ENCODE measurements at places on chromosomes 3 and 15.

GRCh38 chr15:74791007-74791406 lies 9.1 kb downstream of the CSK start:
- no peak for DNase-seq

DNA sequence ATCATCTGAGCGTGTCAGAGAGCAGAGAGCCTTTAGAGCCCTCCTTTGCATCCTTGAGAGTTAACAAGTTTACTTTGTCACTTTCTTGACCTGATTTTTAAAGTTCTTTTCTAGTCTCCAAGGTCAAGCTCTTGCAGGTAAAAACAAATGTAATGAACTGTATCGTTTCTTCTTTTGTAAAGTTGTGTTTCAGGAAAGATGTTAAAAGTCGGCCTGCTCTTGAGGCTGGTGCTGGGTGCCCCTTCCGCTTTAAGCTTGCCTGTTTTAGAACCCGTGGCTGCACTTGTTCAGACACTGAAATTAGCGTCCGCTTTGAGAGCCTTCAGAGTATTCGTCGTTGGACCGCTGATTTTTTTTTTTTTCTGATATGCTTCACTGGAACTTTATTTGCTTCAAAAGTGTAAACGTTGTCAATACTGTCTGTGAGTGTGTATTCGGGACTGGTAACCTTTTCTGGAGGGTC lies 52.6 kb upstream of the ULK4 start:
- DNase-seq, result no peak

- DNase-seq, result no peak
Observed at GRCh38 chr3:107581230-107581629, 58.5 kb downstream of the BBX start.

DNA sequence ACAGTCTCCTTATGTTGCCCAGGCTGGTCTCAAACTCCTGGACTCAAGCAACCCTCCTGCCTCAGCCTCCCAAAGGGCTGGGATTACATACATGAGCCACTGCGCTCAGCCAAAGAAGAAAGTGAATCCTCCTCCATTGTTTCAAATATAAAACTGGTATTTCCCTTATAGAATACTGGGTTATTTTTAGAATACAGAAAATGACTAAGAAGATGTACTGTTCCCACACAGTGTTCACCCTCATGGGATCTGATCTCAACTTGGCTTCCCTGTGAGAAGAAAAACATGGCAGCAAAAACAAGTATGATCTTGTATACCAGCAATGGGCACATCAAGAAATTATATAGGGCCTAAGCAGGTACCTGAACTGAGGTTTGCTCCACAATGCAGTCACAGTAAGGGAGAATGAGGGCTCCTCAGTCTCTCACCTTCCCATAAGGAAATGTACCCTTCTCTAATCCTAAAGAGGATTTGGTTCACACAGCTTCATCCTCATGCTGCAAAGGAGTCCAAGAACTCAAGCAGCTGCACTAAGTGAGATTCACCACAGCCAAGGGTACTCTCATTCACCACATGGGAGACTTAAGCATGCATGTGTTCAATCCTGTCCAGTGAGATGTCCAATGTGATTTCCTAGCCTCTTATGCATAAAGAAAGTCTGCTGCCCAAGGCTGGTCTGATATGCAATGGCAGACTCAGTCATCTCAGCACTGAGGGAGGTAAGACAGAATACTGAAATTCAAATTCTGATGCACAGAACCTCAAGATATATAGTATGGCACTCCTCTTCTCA lies 25.8 kb downstream of the USP4 start:
- DNase-seq, result no peak

GRCh38 chr3:123083383-123084124 lies 16.7 kb downstream of the PDIA5 start:
- no peak for DNase-seq

DNA sequence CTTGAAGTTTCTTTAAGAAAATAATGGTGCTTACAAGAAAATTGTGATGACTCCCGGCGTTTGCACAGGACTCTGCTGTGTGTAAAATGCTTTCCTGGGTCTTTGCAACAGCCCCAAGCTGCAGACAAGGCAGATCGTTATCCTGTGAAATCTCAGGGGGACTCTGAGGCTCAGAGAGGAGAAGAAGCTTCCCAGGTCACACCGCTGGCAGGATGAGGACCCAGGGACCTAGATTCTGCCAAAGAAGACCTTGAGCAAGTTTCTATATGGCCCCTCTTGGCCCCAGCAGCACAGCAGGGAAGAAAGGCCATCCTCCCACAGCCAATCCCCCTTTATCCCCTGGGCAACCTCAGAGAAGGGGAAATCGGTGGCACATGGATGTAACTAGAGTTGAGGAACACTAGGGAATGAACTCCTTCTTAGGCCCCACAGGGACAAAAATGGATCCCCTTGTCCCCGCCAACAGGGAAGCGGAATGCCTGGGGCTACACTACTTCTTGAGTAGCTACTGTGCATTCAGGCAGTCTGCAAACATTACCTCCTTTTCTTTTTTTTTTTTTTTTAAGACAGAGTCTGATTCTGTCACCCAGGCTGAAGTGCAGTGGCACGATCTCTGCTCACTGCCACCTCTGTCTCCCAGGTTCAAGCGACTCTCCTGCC lies 72.8 kb downstream of the CPN2 start:
- DNase-seq, result no peak

GRCh38 chr15:79436037-79436780 lies 4.1 kb downstream of the MINAR1 start:
- no peak for DNase-seq

DNA sequence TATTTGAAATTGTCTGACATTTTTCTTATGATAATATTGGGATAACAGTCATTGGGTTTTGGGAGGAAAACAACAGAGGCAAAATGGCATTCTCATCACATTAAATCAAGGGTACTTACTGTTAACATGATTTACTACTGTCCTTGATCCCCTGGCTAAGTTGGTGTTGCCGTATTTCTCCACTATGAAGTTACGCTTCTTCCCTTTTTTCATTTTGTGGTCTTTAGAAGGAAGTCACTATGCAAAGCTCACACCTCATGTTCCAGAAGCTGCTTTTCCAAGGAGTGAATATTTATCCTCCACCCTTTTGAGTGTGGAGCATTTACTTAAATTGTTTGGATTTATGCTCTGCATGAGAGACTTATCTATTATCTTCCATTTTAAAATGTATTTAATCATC lies 63.7 kb downstream of the ALCAM start:
- DNase-seq, result no peak

DNA sequence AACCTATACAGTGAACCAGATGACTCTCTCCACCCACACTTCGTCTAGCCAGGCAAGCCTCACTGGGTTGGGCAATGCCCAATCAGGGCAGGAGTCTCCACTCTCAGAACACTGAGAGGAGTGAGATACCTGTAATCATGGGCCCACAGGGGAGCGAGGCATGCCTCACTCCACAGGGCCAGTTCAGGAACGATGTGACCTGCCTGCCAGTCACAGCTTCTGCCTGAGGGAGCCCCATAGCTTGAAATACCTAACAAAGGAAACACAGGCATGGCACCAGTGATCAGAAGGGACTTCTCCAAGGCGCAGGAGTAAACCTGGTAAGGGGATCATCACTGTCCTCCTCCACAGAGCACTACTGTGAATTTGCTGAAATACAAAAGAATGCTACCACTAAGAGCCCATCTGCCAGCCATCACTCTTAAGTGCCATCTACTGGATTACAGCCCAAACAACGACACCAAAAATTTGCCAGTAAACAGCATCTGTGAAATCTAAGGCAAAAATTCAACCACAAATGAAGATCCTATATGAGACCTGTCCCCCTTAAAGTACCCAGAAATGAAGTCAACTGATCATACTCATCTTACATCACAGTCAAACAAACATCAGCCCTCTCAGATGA lies 689.9 kb upstream of the SEMA6D start:
- no peak for DNase-seq

- DNase-seq, result no peak
Observed at GRCh38 chr3:157336252-157337009, 100.2 kb upstream of the PTX3 start.

- DNase-seq, result no peak
Observed at GRCh38 chr3:69604735-69605450, 134.4 kb upstream of the MITF start.

DNA sequence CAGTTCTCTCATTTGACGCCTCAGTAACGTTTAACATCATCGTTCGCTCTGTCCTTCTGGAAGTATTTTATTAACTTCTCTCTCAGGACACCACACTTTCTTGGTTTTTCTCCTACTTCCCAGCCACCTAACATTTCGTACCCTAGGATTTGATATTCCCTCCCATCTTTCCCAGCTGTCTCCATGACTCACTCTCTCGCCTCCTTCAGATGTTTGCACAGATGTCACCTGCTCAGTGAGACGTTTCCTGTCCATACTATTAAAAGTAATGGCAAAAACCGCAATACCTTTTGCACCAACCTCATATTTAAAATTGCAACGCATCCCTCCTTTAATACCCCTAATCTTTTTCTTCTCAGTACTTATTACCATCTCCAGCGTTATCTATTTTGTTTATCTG lies 62.1 kb upstream of the SPRED1 start:
- DNase-seq, result no peak

GRCh38 chr15:94526071-94526689 lies 294.8 kb downstream of the MCTP2 start:
- DNase-seq, result no peak

GRCh38 chr3:70737666-70738290 lies 425.3 kb upstream of the MDFIC2 start:
- no peak for DNase-seq

DNA sequence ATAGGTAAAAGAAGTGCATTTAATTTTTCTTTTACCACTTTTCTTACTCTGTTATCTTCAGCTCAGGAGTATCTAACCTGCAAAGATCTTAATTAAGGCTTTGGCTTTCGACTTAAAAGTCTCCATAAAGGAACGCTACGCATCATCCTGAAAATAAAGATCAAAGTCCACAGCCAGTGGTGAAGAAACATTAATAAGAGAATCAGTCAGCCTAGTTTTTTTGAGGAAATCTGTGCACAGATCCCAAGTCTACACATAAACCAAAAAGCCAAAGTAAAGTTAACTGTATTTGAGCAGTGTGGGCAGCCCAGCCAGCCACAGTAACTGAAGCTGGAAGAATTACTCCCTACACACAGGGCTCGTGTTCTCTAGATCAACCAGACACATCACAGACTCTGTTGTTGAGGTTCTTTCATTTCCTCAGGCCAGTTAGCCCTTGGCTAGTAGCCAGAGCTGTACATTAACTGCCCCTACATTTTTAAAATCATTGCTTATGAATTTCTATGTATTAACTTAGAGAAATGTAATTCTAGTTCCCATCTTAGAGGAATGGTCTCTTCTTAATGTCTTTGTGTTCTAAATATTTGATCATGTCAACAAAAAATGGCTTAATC lies 6.9 kb downstream of the LRRC2 start:
- no peak for DNase-seq

GRCh38 chr3:43289401-43289800 lies 3.1 kb downstream of the SNRK start:
- DNase-seq, result no peak

DNA sequence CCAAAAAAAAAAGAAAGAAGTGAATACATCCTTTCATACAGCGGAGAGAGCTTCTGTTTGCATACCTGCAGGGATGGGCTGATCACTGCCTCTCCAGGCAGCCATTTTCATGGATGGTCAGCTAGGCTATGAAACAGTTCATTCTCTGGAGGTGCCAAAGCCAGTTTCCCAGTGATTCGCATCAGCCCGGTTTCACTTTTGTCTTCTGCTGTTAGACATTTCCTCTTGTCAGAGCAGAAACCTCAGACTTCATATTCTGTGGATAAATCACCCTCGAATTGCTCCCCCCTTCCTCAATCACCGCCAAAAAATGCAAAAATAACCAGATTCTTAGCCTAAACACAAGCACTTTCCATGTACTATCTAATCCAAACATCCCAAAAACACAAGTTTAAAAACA lies 225.6 kb downstream of the ADAMTS9 start:
- DNase-seq, result no peak

- DNase-seq, result no peak
Observed at GRCh38 chr15:49987198-49987785, 131.7 kb downstream of the ATP8B4 start.

- no peak for DNase-seq
Observed at GRCh38 chr15:58201516-58201915, 63.3 kb downstream of the AQP9 start.

- DNase-seq, result no peak
Observed at GRCh38 chr15:38398134-38398533, 55.8 kb upstream of the FAM98B start.

All from effector memory CD4-positive, alpha-beta T cell (primary cell).